ENCODE measurements at places on chromosomes 11 and 22. TPM values are rescaled to one million over a fixed set of nuclear protein-coding genes. Genes with fewer than 3 reads are reported as not detected.

Gene LRRC75B
- 10.8 TPM for total RNA-seq

Gene POU2F3
- total RNA-seq = 3.0 TPM

DNA sequence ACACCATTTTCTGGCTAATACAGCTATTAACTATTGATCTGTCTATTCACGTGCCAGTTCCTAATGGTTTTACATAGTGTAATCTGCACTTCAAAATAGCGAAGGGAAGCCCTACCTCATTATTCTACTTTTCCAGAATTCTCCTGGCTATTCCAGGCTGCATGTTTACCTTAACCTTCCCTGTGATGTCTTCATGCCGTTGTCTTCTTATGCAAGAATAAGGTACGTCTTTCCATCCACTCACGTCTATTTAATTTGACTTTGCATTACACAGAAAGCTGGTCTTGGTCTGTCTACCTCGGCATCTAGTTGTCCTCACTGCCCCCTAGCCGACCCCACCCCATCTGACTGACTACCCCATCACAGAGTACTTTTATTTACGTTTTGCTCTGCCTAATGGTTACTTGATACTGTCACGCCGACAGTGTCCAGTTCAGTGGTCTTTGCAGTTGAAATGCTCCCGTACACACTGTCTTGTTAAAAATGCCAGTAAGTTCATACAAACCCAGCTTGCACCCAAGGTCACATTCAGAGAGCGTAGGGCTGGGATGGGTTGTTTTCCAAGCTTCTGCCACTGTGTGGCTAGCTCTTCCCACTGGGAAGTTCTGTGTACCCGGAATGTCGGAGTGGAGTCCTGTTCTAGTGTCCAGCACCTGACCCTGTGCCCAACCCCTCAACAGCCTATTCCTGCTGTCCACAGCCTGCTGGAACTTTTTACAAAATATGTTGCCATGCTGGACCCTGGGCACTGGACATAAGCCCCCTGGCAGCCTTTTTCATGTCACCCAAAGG lies 15.0 kb downstream of the NEAT1 start:
- DNase-seq = peak; percentile 36

Gene APOBEC3G
- 16.1 TPM for total RNA-seq

Gene HBG1
- total RNA-seq = not detected

Measured in upper lobe of right lung (tissue), 1 donor.